ENCODE measurements at places on chromosomes 12 and 14.

DNA sequence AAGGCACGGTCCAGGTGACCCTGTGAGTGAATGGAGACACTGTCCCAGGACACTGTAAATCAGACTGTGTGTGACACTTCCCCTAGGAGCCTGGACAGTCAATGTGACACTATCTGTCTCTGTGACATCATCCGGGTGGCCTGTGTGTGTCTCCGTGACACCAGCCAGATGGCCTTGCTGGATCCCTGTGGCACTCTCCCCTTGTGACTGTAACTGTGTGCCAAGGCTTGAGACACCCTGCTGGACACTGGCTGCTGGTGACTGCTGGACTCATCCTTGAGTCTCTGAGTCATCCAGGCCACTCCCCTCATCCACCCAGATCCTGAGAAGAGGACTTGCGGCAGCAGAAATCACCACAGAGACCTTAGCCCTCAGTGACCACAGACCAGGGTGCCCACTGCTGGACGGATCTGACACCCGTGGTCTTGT, 51.6 kb downstream of the MVK start:
- no peak for DNase-seq

DNA sequence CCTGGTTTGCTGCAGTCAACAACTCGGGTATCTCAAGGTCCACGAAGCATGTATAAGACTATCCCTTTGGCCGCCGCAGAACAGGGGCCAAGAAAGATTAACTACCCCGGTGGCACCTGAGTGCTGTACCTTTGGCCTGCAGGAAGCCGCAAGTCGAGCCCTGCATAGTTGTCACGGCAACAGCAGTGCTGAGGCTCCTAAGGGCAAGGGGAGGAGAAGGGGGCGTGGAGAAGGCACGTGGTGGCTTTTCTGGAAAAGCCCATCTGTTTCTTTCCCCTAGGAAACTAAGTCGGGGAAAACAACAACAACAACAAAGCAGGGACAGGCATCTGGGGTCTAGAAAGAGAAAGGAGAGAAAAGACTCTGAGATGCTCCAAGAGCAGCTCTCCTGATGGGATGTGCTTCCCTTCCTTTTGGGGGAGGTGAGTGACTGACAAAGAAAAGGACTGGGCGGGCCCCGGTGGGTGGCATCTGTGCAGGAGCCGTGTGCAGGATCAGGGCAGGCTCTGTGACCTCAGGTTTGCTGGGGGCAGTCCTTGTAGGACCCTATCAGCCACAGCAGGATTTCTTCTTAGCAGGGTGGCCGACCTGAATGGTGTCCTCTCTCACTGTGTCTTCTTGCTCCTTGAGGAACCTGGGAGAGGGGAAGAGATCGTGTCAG, 123.9 kb downstream of the PRMT8 start:
- no peak for DNase-seq

- peak; percentile 51 for DNase-seq
These were observed 6.2 kb downstream of the CHST11 start for GRCh38 chr12:104462931-104463339.

GRCh38 chr12:31818623-31819268, 89.9 kb upstream of the AMN1 start:
- DNase-seq, result no peak

DNA sequence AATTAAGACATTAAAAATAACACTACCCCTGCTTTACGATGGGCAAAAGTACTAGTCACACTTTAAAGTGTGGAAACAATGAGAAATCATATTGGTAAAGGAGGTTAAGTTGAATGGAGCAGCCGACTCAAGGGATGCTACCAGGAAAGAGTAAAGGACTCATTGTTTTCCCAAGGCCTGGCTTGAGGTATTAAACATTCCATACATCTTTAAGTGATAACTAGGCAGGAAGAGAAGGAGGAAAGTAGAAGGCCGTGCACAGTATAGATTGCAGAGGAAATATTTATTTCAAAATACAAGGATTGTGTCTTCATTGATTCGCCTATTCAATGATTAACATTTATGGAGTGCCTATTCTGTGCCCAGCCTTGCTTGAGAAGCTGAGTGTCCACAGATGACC, 20.6 kb upstream of the YARS2 start:
- DNase-seq, result no peak

DNA sequence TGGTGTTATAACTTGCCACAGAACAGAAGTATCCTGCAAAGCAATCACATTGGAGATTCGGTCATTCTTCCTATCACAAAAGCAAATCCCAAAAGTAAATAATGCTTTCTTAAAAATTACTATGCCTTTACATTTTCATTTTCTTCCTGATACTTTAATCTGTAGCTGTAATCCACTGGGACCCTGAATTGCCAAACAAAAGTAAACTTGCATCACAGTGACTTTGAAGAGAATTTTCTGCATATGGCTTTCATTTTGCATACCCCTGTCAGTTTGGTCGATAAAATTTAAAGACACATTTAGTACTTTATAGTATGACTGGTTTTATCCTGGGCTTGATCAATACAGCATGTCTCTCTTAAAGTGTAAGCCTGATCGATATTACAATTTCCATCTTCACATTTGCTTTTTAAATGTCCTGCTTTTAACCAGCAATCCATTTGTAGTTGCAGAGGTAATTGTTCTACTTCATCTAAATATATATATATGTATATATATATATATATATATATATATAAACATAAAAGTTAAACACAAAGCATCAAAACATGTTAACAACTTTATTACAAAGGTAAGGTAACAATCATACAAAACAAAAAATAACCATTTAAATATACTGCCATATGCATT, 53.7 kb upstream of the PLEKHA5 start:
- no peak for DNase-seq

GRCh38 chr12:102427543-102427941, 52.8 kb downstream of the IGF1 start:
- DNase-seq, result no peak

DNA sequence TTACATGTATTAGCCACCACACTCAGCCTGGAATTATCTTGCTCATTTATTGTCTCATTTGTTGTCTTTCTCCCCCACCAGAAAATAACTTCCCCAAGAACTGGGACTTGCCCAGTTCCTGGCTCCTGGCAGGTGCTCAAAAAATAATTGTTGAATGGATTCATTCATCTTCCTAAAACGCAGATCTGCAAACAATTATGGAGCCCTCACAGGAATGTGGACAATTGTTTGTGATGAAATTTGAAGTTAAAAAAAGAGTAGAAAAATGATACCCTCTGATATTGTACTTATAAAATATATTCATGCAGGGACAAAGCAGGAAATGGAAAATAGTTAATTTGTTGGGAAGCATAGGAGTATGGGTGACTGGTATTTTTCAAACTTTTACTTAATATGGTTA, 60.7 kb upstream of the MAP1LC3B2 start:
- no peak for DNase-seq
